Esophagus squamous epithelium (tissue), 5 donors: ENCODE measurements at places on chromosomes 7 and 10. TPM values are rescaled to one million over a fixed set of nuclear protein-coding genes. Genes with fewer than 3 reads are reported as not detected.

Gene LDB3
- 0.44 TPM for total RNA-seq

Gene PRF1
- total RNA-seq = 0.26 TPM

Gene SOSTDC1
- 2.8 TPM for total RNA-seq

Gene PRKAR2B
- 7.0 TPM for total RNA-seq

Gene DENND2A
- total RNA-seq = 11.1 TPM

Gene AGMO
- not detected for total RNA-seq

- no peak for DNase-seq
Observed at GRCh38 chr10:14787938-14788337, 13.2 kb upstream of the FAM107B start.

- no peak for DNase-seq
Observed at GRCh38 chr10:31584876-31585275, 265.9 kb downstream of the ZEB1 start.

DNA sequence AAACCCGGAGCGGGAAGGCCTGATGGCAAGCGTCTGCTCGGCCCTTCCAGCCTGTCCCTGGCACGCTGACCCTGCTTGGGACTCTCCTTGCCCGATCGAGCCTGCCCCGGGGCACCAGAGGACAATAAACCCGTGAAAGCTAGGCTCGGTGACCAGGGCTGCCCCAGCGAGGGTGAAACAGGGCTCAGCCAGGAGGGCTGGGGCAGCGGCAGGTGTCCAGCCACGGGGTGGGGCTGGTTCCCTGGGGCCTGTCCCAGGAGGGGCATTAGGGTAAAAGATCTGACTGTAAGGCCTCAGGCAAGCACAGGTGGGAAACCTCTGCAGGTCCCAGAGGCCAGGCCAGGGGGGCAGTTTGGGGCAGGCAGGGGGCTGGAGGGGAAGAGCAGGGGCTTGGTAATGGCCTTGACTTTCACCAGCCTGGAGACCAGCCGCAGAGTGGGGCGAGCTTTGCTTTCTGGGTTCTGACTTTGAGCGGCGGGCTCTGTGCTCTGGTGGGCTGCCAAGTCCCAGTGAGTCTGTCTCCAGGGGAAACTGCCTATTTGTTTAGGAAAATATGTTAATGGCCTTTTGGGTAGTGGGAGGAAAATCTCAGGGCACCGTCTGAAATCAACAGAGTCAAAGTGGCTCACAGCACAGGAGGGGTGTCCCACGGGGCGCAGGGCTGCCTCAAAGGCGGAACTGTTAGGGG, 68.2 kb upstream of the INPP5A start:
- DNase-seq = no peak

GRCh38 chr7:96530786-96531185, 178.9 kb downstream of the SEM1 start:
- DNase-seq = no peak

- DNase-seq = no peak
Observed at GRCh38 chr10:104209575-104210198, 22.5 kb downstream of the CFAP43 start.

DNA sequence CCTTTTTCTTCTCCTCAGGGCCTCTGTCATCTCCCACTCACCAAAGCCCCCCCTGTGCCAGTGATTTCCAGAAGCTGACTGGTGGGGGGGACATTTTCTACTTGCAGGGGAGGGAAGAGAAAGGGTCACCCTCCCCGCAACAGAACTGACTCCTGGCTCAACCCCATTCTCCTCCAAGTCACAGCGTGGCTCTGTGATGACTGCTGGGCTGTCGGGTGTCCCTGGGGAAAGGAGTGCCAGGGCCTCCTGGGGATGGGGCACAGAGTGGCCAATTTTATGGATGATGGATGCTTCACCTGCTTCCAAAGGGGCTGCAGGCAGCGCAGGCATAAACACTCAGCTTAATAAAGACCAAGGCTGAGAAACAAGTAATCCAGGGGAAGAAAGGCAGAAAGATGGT, 523.0 kb downstream of the PTPRN2 start:
- no peak for DNase-seq

DNA sequence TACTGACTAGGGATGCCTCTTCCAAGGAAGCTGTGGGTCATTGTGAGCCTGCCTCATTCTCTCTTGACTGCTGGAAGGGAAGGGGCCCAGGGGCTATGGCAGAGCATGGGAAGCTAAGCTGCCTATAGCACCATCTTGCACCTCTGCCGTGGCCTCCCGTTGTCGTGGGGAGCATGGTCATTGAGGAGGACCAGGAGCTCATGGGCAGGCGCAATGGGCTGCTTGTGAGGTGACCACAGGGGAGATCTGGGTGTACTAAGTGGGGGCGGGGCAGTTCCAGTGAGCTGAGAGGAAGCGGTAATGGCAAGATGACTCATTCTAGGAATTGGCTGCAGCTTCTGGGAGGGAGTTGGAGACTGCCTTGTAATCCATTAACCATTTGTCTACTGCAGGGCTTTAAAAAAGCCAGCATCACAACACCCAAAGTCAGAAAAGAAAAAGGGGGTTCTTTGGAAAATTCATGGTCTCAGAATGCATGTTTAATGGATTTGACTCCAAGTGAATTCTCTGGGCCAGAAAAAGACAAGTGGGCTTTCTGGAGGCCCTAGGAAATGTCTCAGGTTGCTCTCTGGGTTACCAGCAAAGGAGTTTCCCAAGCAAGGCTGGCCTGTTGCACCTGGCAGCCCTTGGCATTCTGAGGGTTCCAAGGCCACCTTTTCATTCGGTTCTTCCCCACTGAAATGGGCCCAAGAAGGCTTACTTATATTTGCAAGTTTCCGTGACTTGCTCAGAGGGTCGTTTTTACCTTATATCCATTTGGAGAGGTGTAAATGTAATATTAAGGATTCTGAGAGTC, 3.6 kb downstream of the DUSP5 start:
- DNase-seq = peak; percentile 25

DNA sequence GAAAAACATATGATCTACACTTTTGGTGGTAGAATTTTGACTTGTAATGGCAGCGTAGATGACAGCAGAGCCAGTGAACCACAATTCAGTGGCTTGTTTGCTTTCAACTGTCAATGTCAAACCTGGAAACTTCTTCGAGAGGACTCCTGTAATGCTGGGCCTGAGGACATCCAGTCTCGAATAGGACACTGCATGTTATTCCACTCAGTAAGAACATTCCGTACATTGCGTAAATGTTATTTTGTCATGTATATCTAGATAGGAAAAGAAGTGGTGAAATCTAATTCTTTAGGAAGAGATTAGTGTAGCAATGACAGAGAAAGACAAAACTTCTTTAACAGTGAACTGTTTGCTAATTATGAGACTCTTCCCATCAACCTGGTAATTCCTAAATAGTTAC, 112.9 kb downstream of the PODXL start:
- DNase-seq = no peak

DNA sequence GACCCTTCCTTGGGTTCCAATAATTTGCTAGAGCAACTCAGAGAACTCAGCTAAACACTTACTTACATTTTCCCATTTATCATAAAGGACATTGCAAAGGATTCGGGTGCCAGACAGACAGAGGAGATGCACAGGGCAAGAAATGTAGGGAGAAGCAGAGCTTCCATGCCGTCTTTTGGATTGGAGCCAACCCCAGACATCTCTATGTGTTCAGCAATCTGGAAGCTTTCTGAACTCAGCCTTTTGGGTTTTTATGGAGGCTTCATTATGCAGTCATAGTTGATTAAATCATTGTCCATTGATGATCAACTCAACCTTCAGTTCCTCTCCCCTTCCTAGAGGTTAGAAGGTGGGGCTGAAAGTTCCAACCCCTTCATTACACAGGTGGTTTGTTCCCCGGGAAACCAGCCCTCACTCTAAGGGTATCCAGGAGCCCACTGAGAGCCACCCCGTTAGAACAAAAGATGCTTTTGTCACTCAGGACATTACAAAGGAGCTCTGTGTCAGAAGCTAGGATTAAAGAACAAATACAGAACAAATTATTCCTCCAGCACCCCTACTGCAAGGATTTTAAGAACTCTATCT, 211.9 kb upstream of the VSTM2A start:
- no peak for DNase-seq

- no peak for DNase-seq
Observed at GRCh38 chr7:25586513-25586912, 358.2 kb upstream of the NPVF start.
